GM20000 (cell line): ENCODE measurements at places on chromosomes 3 and 15.
A peak's percentile ranks its signal among the peaks of the same experiment; 100 is the strongest.

DNA sequence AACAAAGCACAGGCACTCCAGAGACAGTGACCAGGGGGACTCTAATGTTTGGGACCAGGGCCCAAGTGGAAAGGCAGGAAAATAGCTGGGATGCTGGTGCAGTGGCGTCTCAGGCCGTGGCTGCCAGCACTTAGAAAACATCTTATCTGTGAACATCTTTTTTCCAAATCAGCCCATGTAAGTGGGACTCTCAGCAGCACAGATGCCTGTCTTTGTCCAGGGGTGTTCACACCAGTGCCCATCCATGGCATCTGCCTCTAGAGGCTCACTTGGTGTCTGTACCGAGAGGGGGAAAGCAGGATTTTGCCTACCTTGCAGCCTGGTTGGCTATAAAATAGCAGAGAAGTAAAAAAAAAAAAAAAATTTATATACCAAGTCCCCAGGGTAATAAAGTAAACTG, 26.7 kb downstream of the SLC12A8 start:
- no peak for DNase-seq

- no peak for DNase-seq
Measured at GRCh38 chr3:139620438-139620837, 57.3 kb downstream of the NMNAT3 start.

- no peak for DNase-seq
Measured at GRCh38 chr3:106746286-106746685, 631.0 kb upstream of the CCDC54 start.

DNA sequence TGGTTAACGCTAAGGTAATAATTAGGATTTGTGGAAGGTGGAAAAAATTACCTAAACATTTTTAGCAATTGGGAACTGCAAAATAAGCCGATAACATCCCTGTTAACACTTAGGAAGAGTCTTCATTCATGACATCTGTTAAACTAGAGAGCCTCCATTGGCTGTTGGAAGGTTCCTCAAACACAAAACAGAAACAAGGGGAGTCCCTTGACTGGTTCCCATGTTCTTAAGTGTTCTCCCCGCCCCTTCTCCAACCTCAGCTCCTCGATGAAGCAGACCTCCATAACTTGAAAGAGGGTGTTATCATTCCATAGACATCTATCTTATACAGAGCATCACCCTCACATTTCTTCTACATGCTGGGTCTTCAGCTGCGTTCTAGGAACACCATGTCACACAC, 2.5 kb downstream of the SLC22A13 start:
- no peak for DNase-seq

DNA sequence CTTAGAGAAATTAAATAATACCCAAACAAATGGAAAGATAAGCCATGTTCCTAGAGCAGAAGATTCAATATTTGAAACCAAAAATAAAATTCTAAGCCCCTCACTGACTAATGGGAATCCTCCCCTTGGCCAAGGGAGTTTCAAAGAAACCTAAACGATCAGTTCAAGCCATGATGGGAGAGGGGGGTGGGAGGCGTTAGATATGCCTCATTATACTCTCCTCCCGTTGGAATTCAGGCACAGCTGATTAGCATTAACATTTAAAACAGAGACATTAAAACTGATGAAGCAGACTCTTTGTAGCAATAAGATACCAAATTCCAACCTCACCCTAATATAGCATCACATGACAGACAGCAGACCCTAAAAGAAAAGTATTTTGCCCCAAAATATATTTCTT, 32.9 kb downstream of the OCA2 start:
- DNase-seq = no peak

- DNase-seq = no peak
Measured at GRCh38 chr3:42117175-42118008, 26.2 kb downstream of the TRAK1 start.

GRCh38 chr3:44326019-44326418, 12.5 kb upstream of the TCAIM start:
- no peak for DNase-seq

GRCh38 chr3:9552252-9552999, 1.2 kb downstream of the LHFPL4 start:
- DNase-seq = peak; percentile 76

DNA sequence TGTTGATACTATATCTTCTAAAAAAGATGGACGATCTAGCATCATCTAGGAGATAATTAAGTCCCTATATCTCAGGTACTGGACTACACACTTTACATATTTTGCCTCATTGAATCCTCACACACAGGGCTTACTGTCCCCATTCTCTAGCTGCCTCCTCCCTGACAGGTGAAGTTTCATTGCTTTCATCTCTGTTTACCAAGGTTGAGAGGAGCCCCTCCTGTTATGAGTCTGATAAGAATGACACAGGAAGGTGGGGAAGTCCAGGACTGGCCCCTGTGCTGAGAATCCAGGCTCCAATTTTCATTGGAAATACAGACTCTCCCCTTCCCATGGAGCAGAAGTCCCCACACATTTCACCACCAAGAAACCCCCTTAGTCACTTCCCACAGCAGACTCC, 105.2 kb downstream of the XXYLT1 start:
- DNase-seq = no peak

- no peak for DNase-seq
Measured at GRCh38 chr3:90035643-90036042, 928.2 kb downstream of the EPHA3 start.

DNA sequence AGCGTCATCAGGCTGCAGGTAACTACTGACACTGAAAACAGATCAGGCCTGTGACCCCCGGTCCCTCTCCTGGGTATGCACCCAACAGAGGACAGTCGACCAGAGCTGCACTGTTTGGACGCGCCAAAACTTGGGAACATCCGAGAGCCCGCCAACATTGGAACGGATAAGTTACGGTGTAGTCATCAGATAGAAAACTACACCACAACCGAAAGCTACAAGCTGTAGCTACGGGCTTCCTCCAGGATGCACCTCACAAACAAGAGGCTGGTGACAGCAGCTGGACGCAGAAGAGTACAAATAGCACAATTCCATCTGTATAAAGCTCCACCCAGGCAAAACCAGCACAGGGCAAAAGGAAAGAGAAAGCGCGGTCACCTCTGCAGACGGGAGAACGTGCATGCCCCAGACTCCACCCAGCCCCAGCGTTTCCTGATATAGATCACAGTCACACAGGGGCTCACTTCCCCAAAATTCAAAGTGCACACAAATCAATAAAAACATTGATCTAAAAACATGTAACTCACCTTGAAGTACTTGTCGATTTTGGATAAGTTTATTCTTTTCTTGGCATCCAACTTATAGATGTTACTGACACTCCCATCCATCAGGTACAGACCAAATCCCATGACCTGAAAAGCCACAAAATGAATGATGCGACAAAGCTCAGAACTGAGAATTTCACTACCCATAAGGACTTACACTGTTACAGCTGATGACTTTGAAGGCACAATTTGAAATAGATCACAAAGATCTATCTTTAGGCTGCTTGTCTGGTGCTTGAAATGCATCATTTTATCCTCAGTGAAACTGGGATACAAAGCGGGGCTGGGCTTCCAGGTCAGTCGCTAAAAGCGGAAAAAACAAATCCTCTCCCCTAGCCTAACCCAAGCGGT, 43.3 kb downstream of the CYFIP1 start:
- DNase-seq = peak; percentile 87

DNA sequence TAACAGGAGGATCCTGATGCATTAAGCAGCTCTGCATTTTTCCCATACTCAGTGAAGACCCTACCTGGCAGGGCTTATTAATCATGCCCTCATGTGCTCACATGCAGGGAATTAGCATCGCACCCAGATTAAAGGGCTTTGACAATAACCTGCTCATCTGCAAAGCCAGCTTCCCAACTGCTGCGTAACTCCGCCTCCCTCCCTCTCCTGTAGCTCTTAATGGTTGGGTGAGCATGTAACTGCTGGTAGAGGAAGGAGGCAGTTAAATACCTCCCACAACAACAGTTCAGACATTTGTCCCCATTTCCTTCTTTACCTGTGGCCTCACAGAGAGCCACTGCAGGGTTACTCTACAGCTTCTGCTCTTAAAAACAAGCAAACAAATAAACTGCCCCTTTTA, 203.6 kb upstream of the WNT5A start:
- DNase-seq = peak; percentile 43

GRCh38 chr3:27166888-27167287, 202.3 kb downstream of the NEK10 start:
- no peak for DNase-seq

DNA sequence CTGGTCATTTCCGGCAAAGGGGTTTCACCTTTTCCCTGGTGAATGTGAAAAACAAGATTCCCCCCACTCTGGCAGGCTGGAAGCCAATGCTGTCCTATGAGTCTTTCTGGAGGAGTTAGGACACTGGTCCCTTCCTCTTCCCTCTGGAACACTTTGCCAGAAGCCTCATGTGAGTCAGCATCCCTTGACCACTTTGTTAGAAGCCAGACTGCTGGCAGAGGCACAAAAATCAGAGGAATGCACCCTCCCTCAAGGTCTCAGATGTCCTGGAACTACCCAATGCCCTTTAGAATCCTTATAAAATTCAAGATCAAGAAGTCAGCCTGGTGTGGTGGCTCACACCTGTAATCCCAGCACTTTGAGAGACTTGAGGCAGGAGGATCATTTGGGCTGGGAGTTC, 26.6 kb downstream of the ITGB5 start:
- no peak for DNase-seq

DNA sequence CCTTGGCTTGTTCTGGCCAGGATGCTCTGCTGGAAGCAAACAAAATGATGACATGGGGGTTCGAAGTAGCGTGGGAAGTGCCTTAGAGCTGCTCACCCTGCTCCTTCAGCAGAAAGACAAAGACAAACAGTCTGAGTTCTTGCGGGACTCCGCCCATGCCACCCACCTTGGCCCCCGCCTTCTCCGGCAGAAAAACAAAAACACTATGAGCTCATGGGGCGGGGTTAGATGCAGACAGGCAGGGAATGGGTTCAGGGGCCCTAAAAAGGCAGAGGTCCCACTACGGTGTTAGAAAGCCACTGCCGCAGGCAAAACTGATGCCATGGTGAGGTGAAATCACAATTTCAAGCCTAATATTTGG, 9.7 kb upstream of the NCKIPSD start:
- DNase-seq = no peak

- no peak for DNase-seq
Measured at GRCh38 chr3:104458657-104459056, 908.1 kb upstream of the ALCAM start.

- DNase-seq = no peak
Measured at GRCh38 chr15:76274821-76275220, 36.4 kb downstream of the ETFA start.

DNA sequence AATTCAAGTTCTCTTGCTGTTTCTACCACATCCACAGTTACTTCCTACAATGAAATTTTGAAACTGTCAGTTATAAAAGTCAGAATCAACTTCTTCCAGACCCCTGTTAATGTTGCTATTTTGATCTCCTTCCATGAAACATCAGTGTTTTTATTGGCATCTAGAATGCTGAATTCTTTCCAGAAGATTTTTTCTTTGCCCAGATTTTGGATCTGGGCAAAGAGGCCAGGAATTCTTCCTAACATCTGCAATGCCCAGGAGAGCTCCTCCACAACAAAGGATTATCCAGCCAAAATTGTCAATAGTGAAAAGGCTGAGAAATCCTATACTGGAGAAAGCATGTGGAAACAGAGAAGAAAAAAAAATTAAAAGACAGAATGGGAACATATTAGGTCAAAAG, 75.5 kb downstream of the SERPINI1 start:
- DNase-seq = no peak

- no peak for DNase-seq
Measured at GRCh38 chr3:65112751-65113300, 425.0 kb upstream of the ADAMTS9 start.

- DNase-seq = no peak
Measured at GRCh38 chr3:123953735-123954134, 7.3 kb downstream of the CCDC14 start.
